Cerebellar nuclear complex (tissue), 1 donor: ENCODE measurements at places on chromosomes 2 and 18.

- DNase-seq: no peak
These were observed 113.3 kb downstream of the OSBPL6 start for GRCh38 chr2:178307650-178308049.

- DNase-seq: no peak
These were observed 106.3 kb downstream of the C2orf74 start for GRCh38 chr2:61268249-61268648.

GRCh38 chr2:47888581-47889280, 17.6 kb downstream of the FBXO11 start:
- DNase-seq: no peak

DNA sequence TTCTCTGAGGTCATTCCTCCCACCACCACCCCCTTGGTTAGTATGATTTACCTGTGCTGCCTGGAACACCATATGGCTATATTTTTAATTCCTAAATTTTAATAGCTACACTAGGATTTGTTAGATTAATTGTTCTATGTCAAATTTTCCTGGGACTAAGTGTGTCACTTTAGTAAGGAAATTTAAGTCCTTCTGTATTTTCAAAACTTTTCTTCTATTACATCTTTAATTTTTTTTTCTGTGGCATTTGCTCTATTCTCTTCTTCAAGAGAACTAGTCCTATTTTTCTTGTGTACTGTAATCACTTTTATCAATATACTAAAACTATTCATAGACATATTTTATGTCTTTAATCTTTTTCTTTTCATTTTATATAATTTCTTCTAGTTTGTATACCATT, 456.9 kb downstream of the ARHGAP15 start:
- DNase-seq: no peak

DNA sequence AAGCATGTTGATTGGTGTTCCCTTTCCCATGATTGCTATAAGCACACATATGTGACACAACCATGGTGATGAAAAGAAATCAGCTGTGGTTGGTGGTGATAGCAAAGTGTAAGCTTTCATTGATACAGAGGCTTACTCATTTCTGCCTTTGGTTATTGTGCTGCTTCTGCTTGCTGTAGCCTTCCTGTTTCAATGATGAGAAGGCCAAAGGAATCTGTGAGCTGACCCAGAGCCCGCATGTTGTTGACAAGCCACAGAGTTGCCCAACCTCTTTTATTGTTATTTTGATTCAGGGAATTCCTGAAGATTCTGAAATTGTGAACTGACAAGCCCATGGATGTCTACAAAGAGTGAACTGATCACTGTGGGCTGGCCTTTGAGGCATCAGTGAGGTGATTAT, 164.4 kb downstream of the TMEFF2 start:
- no peak for DNase-seq

GRCh38 chr18:43627848-43628530, 350.7 kb upstream of the SYT4 start:
- no peak for DNase-seq

DNA sequence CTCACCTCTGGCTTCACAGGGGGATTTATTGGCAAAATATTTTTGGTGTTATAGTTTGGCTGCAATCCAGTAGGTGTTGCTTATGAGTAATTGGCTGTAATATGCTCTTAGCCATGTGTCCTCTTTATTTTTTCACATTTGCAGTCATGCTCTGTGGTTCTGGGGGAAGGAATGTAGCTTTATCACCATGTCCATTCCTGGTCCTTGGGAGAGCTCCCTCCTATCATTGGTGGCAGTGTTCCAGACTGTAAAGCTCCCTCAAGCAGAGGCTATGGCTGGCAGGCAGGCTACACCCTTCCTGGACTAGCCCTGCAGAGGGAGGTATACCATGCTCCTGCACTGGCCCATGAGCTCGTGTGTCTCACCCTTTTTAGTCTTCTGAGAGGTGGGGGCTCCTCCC, 120.0 kb upstream of the FSIP2 start:
- no peak for DNase-seq

DNA sequence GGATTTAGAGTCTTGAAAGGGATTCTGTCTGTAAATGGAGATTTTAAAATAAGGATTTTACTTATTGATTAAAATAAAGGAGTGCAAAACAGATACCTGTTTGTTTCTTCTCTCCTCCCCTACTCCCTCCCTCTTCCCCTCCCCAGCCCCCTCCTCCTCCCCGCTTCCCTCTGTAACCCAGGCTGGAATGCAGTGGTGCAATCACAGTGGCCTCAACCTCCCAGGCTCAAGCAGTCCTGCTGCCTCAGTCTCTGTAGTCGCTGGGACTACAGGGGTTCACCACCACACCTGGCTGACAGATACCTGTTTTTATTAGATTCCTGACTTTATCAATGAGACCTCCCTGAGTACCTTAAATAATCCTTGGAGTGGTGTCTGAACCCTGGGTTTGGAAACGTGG, 57.1 kb downstream of the OXER1 start:
- DNase-seq: no peak

- DNase-seq: no peak
These were observed 91.5 kb downstream of the ALK start for GRCh38 chr2:29829841-29830240.

DNA sequence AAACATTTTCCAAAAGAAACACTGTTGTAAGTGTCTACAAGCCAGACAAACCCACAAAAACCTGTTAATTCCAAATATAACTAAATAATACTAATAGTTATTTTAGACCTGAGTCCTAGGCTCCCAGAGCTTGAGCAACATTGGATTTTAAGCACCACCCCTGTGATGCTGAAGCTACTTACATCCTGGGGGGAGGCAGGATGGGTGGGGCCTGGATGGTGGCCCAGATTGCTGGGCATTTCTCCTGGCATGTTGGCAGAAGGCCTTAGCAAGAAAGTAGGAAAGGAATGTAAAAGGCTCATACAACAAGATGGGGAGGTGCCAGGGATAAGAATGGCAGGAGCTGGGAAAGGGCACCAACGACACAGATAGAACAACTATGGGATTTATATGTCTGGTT, 50.7 kb upstream of the OTX1 start:
- DNase-seq: no peak

GRCh38 chr2:53096351-53096750, 671.3 kb upstream of the CHAC2 start:
- DNase-seq: no peak

DNA sequence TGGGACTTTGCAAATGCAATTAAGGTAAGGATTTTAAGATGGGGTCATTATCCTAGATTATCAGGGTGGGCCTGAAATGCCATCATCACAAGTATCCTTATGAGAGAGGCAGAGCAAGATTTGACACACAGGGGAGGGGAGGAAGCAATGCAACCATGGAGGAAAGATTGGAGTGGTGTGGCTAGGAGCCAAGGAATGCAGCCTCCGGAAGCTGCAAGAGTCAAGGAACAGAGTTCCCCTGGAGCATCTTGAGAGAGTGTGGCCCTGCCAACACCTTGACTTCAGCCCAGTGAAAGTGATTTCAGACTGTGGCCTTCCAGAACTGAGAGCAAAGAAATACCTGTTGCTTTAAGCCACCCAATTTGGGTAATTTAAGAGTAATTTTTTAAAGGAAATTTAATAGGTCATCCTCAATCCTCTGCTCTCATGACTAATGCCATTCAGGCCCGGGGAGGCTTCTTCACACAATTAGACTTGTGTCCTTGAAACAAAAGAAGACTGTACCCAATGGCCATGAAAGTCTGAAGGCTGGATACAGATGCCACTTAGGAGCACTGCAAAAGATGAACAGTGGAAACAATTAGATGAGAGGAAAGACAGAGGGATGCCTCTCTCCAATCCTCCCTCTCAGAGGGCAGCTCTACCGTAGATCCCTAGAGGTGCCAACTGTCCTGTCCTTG, 250.3 kb upstream of the ID2 start:
- DNase-seq: no peak

GRCh38 chr2:2026851-2027250, 282.5 kb upstream of the PXDN start:
- DNase-seq: no peak

DNA sequence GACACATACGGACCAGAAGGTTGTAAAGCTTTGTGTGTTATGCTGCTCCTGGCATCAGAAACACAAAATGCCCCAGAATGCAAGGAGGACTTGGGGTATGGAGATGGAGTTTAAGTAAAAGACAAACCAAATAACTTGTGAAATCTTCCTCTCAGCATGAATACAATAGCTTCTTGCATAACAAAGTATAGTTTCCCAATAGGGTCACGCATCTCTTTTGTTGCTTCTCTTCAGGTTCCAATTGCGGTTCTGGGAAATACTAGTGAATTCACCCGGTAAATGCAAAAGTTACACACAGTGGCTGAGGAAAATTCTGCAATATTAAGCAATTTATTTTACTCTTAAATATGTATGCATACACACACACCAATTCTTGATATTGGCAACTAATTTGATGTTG, 339.2 kb upstream of the EPHA4 start:
- no peak for DNase-seq

GRCh38 chr2:162677476-162677875, 161.1 kb downstream of the KCNH7 start:
- DNase-seq: no peak

GRCh38 chr18:10404168-10404567, 50.3 kb upstream of the APCDD1 start:
- DNase-seq: no peak

DNA sequence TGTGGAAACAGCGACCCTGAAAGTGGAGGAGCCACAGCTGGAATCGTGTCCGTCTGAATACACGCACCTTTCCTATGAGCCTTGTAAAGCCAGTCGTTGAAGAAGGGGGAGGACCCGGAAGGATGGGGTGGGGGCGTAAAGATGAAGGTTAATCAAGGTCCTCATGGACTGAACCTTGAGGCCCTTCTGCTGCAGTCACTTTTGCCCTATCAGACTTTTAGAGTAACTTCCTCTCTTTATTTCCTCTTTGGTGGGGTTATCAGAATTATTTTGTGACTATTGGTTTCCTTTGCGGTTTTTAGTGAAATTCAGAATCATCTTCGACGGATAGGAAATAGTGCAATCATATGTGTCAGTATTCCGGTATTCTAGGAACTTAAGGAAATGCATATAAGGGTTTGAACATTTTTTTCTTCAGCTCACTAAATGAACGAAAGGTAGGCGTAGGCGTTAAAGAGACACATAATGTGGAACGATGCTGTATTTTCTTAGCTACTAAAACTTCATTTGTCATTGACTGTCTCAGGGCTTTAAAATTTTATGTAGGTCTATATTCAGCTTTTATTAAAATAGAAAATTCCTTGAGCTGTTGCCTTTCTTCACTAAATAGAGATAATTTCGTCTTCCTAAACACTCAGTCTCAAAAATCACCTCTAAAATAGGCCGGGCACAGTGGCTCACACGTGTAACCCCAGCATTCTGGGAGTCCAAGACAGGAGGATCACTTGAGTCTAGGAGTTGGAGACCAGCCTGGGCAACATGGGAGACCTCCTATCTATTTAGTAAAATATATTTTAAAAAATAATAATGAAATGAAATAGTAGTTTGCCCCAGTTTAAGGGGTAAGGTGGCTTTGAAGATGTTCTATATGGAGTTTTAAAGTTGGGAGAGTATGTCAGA, 1.4 kb upstream of the YES1 start:
- DNase-seq: no peak

DNA sequence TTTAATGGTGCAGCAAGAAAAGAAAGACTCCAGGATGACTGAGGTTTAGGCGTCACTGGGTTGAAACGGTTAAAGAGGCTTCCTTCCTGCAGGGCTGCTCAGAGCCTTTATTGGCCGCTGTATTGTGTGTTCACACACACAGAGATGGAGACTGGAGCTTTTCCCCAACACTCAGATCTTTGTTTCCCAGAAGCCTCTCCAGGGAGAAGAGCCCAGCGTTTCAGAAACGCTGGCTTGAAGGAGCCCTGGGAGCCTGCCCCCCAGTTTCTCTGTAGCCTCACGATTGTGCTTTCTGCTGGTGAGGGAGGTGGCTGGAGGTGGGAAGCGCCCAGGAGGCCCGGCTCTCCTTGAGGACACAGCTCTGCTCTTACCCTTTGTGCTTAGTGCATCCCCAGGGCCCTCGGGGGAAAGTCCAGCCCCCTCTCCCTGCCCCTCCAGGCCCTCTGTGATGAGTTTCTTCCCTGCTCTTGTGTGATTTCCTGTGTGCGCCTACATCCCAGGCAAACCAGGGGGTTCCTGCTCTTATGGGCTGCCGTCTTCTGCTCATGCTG, 37.1 kb downstream of the RRM2 start:
- no peak for DNase-seq

DNA sequence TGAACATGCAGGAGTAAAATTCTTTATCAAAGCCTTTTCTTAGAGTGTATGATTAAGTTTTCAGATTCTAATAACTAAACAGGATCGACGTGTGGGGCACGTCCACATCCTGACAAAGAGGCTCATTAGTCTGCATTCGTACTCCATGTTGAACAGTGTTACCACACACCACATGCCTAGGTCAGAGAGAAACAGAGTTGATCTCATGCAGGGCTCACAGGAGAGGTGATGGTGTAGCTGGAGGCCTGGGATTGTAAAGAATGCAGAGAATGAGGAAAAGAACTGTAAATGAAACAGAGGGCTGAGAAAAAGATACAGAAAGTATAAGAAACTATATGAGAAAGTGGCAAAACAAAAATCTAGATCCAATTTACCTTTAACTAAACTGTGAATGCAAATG, 632.5 kb downstream of the BCL11A start:
- no peak for DNase-seq

DNA sequence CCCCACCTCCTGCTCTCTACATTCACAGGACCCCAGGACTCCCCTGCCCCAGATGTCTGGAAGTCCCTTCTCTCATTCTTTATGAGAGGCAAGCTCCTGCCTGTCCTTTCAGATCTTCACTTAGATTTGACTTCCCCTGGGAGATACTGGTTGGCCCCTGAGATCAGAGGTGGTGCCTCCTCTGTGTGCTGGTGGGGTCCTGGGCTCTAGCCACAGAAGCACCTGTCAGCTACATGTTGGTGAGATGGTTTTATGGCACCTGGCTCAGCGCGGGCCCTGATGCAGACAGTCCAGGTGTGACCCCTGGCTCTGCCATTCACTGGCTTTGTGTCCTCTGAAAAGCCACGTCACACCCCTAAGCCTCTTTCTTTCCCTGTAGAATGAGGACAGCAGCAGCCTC, 369.6 kb upstream of the ID2 start:
- DNase-seq: no peak

DNA sequence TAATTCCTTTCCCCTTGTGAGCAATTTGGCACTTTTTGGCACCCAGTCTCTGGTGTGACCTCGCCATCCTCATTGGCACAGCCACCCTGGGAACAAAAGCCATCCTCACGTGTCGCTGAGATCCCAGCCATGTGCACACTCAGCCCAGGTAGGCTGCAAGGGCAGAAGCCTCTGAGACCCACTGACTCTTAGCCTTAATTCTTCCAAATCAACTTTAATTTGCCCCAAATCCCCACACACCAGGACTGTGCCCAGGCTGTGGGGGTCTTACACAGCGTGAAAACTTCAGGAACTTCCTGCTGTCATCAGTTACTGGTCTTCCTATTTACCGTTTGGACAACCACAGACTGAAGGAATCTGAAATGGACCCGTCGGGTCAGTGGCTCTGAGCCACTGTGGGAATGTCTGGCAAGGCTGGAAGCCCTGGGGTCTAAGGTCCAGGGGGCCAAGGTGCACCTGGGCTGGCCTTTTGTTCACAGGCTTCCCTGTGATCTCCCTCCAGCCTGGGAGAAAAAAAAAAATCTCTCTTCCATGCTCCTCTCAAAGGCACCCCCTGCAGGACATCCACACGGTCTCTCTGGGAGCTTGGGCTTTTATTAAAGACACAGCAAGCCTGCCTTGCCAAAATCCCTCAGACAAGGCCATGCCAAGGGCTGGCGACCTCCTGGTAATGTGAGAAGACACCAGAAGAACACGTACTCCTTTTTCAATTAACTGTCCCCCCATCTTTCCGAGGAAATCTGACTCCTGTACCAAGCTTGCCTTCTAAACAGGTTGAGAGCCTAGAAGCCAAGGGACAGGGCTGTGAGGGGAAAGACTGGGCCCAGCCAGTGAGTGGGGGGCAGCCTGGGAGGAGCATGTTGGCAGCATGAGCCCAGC, 42.1 kb upstream of the LAPTM4A start:
- no peak for DNase-seq

- no peak for DNase-seq
These were observed 69.2 kb downstream of the TRIP12 start for GRCh38 chr2:229852565-229852964.
